ENCODE measurements at places on chromosomes 2 and 18. TPM values are rescaled to one million over a fixed set of nuclear protein-coding genes. Genes with fewer than 3 reads are reported as not detected.

- H3K36me3 ChIP-seq: no peaks in the 10 kb centered on the region
- H3K4me3 ChIP-seq: no peak overlapping the region
- no peaks in the 10 kb centered on the region for H3K27me3 ChIP-seq
- H3K4me1 ChIP-seq: no peaks in the 10 kb centered on the region
Observed at GRCh38 chr2:11901351-11902069, 155.1 kb downstream of the LPIN1 start.

DNA sequence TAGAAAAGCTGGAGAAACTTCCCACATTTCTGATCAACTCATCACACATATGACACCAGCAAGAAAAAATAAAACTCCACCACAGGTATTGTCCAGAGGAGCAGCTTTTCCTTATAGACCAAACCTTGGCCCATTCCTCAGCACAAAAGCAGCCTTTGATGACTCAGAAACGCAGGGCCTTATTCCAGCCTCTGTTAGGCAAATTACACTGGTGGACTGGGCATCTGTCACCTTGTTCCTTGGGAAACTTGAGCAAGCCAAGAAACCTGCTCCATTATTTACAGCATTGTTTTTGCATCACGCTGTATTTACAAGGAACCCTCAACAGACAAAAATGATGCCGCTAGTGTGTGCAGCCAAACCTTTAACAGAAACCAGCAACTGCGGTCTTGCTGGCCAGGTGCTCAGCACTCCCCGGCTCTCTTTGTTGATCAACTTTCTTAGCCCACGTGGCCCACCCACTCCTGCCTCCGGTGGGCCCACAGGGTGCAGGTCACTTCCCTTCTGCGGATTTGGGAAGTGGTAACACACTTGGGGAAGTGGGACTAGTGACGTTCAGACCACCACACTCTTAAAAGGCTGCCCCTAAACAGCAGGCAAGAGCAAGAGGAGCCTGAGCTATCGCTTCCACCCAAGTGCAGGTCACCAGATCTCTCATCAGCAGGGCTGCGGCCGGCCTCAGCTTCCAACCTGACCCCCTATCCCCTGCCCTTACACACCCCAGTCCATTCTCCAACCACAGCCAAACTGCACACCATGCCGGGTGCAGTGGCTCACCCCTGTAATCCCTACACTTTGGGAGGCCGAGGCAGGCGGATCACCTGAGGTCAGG lies 1.5 kb downstream of the AP1S3 start:
- peak overlapping the region; percentile 93 for H3K4me3 ChIP-seq
- peak; percentile 23 for DNase-seq
- peaks cover 3% of the 10 kb centered on the region for H3K27me3 ChIP-seq
- no peak overlapping the region for H3K27ac ChIP-seq

DNA sequence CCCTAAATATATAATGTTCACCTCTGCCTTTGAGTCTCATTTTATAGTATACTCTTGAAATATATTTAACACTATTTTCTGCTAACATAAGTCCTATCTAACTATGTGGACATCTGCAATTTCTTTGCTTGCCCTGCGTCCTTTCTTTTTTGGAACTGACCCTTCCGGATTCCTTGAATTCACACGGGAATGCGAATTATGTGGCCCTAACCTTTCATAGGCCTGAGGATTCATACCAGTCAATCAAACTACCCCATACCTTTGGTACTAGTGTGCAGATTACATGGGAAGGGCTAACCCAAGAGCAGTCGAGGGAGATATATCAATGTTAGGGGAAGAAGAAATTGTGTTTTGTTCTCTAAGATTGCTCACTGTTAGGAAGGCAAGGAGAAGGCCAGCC lies 56.4 kb downstream of the NRXN1 start:
- no peaks in the 10 kb centered on the region for H3K36me3 ChIP-seq
- H3K27me3 ChIP-seq: no peaks in the 10 kb centered on the region
- no peaks in the 10 kb centered on the region for H3K4me1 ChIP-seq
- no peak overlapping the region for H3K27ac ChIP-seq

DNA sequence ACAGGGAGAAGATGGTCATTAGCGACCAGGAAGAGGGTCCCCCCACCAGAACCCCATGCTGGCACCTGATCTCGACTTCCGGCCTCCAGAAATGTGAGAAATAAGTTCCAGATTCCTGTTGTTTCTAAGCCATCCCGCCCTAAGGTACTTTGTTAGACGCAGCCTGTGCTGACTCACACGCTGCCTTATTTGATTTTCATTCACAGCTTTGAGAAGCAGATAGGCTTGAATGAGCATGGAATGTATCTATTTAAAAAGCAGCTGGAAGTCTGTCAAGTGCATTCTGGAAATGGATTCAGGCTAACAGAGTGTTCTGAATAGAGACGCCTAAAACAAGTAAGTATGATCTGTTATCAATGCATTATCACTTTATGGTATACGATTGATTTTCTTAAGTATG lies 8.3 kb upstream of the IL1R2 start:
- no peak overlapping the region for H3K4me3 ChIP-seq
- H3K27me3 ChIP-seq: no peaks in the 10 kb centered on the region
- H3K4me1 ChIP-seq: peaks cover 26% of the 10 kb centered on the region

Gene KCNE4
- not detected for total RNA-seq

- no peak overlapping the region for H3K27ac ChIP-seq
- no peak overlapping the region for H3K4me3 ChIP-seq
- peaks cover 22% of the 10 kb centered on the region for H3K27me3 ChIP-seq
Observed at GRCh38 chr2:198285216-198285615, 480.8 kb downstream of the PLCL1 start.

DNA sequence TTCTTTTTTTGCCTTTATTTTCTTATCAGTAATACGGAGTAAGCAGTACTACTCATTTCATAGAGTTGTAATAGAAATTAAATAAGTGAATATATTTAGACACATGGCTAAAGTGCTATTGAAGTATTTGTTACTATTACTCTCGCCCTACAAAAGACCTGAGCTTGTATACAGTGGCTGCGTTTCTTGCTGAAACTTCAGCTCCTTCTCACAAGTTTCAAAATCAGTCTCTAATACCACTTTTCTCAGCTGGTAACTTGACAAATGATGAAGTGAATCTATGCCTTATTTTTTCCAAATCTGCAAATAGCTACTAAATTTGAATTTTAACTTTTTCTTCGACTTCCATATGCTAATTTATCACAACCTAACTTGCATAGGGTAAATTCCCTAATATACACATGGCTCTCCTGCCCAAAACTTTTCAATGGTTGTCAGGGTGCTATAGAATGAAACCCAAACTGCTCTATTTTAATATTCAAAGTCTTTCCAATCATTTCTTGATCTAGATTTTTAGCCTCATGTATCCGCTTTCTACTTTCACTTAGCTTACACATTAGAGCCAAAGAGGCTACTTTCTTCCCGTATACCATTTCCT lies 347.8 kb upstream of the GULP1 start:
- H3K27ac ChIP-seq: no peak overlapping the region
- no peaks in the 10 kb centered on the region for H3K27me3 ChIP-seq
- H3K4me3 ChIP-seq: no peak overlapping the region
- no peaks in the 10 kb centered on the region for H3K36me3 ChIP-seq

Gene APOB
- not detected for total RNA-seq

GRCh38 chr18:58345875-58346274 lies 283.0 kb downstream of the ALPK2 start:
- H3K4me3 ChIP-seq: no peak overlapping the region
- no peaks in the 10 kb centered on the region for H3K4me1 ChIP-seq
- no peaks in the 10 kb centered on the region for H3K36me3 ChIP-seq
- no peak overlapping the region for H3K27ac ChIP-seq
- H3K27me3 ChIP-seq: no peaks in the 10 kb centered on the region
- DNase-seq: no peak

Gene STAT4
- total RNA-seq: 70.8 TPM

Gene SIGLEC15
- total RNA-seq: not detected

DNA sequence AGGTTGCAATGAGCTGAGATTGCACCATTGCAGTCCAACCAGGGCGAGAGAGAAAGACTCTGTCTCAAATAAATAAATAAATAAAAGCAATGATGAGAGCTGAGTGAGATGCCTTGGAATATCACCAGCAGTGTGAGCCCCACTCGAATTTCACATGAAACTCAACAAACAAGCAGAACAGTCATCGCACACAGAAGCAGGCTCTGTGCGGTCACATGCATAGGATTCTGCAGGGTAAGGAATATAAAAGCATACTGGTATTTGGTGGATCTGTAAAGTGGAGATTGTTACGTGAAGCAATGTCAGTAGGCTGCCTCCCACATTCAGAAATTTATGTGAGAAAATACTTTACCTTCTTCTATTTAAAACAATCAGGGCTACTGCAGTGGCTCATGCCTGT lies 18.0 kb upstream of the AP1S3 start:
- H3K36me3 ChIP-seq: peaks cover 5% of the 10 kb centered on the region
- no peak overlapping the region for H3K27ac ChIP-seq
- H3K4me3 ChIP-seq: no peak overlapping the region
- H3K27me3 ChIP-seq: no peaks in the 10 kb centered on the region
- peaks cover 7% of the 10 kb centered on the region for H3K4me1 ChIP-seq

Measured in activated CD8-positive, alpha-beta T cell treated with anti-CD3 and anti-CD28 coated beads for 36 hours (primary cell).